ENCODE measurements at places on chromosomes 12 and 14.

- no peak for DNase-seq
Observed at GRCh38 chr14:94244182-94244581, 48.9 kb downstream of the SERPINA10 start.

DNA sequence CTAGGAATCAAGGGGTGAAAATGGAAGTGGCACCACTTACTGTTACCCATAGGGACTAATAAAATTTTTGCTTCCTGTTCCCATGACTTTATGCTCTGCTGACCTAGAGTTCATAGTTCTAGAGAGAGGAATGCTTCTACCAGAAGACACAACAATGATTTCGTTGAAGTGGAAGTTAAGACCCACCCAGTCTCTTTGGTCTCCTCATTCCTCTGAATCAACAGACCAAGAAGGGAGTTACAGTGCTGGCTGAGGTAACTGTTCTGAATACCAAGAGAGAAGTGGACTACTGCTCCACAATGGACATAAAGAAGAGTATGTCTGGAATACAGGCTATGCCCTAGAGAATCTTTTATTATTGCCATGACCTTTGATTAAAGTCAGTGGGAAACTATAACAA is 23.5 kb upstream of the DYRK2 start:
- DNase-seq, result no peak

DNA sequence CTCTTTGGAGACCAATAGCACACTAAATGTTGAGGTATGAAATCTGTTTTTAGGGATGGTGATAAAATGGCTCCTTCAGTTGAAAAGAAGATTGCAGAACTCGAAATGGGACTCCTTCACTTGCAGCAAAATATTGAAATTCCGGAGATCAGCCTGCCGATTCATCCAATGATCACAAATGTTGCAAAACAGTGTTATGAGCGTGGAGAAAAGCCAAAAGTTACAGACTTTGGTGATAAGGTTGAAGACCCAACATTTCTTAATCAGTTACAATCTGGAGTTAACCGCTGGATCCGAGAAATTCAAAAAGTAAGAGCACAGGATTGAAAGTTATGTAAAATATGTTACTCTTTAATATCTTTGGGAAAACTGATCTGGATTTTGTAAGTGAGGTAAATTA is 15.3 kb downstream of the DYNC1H1 start:
- DNase-seq, result no peak

- DNase-seq, result no peak
Observed at GRCh38 chr12:9872742-9873141, 3.6 kb upstream of the CLEC2B start.

DNA sequence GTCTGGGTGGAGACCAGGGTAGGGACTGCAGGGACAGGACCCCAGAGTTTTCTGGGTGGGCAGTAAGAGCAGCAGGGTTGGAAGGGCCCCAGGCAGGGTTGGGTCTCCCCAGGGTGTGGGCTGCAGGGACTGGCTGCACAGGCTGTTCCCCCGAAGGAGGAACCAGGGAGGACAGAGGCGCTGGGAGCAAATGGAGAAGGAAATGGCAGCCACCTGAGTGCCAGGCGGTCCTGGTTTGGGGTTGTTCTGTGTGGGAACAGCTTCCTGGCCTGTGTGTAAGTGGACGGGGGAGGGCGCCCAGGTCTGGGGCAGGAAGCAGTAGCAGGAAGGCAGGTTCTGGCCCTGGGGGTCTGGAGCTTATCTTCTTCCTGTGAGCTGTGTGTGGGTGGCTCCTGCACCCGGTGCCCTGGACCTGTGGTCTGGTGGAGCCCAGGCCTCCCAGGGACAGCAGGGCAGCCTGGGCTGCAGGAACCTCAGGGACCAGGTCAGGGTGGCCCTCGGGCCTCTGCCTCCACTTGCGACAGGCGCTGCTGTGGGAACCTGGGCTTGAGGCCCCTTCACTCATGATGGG is 372.8 kb downstream of the TMEM121 start:
- DNase-seq, result no peak

GRCh38 chr12:117111386-117111785 is 12.2 kb upstream of the TESC start:
- no peak for DNase-seq

- DNase-seq, result no peak
Observed at GRCh38 chr14:69850086-69850735, 29.0 kb upstream of the SMOC1 start.

DNA sequence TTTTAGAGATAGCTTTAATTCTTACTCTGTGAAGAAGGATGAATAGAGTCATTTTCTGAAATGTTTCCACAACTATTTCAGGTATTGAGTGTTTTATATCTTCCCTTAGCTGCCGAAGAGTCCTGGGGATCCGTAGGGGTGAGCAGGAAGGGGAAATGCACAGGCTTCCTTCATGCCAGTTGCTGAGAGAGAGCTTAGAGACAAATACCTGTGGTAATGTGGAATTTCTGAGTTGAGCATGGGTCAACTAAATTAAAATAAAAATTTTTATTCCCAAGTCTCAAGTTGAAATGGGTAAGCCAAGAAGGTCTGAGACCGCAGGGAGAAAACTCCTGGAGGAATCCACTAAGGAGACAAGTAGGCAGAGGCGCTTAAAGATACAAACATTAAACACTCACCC is 185.7 kb downstream of the DAD1 start:
- no peak for DNase-seq

- no peak for DNase-seq
Observed at GRCh38 chr14:56687123-56687522, 107.5 kb downstream of the TMEM260 start.

- no peak for DNase-seq
Observed at GRCh38 chr12:53051881-53052412, 2.1 kb downstream of the TNS2 start.

DNA sequence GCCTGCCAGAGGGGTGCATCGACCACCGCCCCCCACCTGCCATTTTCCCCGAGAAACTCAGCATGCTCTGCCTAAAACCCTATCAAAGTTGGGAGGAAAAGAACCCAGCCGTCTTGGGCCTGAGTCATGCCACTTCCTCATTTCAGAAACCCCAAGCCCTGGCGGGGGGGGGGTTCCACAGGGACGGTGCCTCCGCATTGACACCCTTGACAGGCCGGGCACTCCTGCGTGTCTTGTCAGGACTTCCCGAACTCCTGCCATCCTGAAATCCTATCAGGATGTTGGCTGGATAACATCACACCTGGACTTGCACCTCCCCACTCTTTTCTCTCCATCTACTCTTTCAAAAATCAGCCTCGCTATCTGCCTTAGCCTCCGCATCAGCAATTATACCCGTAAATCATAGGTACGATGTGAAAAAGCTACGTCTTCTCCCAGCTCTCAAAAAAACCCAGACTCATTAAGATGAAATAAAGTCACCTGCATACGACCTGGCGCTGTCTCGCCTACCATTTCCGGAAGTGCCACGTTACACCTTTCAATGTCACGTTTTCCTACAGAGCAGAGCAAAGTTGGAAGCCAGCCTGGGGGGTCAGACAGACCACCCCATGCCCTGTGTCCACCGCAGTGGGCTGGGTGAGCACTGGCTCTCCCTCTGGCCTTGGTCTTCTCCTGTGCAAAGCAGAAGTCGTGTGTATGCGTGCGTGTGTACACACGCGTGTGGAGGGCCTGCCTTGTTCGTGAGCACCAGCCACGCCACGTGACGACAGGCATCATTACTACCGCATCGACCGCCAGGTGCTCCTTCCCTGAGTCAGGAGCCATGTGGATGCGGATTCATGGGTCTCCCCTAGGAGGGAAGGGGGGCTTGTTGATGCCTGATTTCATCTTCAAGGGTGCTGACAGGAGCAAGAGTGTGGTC is 96.7 kb downstream of the RFLNA start:
- DNase-seq, result peak; percentile 90

GRCh38 chr14:32137892-32138291 is 60.8 kb downstream of the ARHGAP5 start:
- DNase-seq, result no peak

GRCh38 chr12:132429602-132429945 is 60.4 kb upstream of the FBRSL1 start:
- no peak for DNase-seq
